Activated CD4-positive, alpha-beta T cell treated with anti-CD3 and anti-CD28 coated beads, Interleukin-2, amount 50 U/mL, for 48 hours (primary cell): ENCODE measurements at places on chromosomes 3 and 15.

DNA sequence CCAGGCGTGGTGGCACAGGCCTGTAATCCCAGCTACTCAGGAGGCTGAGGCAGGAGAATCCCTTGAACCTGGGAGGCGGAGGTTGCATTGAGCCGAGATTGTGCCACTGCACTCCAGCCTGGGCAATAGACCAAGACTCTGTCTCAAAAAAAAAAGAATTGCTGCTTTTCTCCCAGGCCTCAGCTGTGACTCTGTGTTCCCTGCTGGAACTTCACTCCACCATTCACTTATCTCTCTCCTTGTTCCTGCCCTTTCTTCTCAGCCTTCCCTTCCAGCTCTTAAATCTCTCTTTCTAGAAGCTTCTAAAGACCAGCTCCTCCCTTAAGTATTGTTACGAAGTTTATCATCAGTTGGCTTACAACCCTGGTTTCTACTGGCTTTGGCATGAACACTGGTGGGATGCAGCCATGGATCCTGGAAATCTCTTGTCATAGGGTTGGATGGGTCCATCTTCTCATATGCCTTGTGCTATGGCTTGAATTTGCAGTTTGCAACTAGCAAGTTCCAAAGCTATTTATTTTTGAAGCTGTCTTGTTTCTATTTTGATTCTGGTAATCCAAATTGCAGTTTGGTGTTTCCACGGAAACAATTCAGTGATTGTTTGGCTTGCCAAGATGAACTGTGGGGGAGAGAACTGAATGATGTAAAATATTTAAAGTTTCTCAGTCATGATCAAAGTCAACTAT lies 10.5 kb downstream of the C3orf62 start:
- no peak for DNase-seq

DNA sequence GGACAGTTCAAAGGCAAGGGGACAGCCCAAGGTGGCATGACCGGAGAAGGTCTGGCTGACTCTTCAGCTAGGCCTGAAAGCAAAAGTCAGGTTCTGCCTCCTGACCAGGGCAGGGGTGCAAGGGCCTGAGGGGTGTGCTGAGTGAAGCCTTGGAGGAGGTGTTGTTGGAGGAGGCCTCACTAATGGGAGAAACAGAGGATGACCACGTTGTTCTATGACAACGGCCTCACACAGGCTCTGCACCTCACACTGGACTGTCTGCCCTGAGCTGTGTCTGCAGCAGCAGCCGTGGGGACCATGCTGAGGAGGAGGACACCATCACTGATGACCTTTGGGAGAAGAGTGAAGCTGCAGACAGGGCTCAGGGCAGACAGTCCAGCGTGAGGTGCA lies 116.9 kb upstream of the ABHD17C start:
- no peak for DNase-seq

DNA sequence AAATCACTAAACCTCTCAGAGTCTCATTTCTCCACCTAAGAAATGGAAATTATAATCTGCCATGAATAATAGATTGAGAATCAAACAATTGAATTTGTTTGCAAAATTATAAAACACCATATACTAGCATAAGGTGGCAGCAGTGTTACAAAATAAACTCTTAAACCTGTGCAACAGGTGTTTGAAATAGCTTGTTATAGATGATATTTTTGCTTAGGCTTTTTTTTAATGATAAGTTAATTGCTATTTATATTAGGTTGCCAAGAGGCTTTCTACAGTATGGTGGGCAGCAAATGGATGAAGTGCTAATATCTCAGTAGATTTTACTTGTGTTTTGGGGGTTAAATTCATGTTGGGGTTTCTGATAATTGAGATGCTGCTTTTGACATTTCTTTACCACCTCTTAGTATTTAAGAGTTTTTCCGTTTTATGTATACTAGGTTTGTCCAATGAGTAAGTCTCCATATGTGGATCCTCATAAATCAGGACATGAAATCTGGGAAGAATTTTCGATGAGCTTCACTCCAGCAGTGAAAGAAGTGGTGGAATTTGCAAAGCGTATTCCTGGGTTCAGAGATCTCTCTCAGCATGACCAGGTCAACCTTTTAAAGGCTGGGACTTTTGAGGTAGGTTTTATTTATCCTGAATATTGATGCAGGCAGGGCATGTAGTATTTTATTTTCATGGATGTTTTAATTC lies 19.6 kb downstream of the NR1D2 start:
- DNase-seq = no peak

GRCh38 chr15:87752250-87752951 lies 504.1 kb downstream of the NTRK3 start:
- DNase-seq = no peak

DNA sequence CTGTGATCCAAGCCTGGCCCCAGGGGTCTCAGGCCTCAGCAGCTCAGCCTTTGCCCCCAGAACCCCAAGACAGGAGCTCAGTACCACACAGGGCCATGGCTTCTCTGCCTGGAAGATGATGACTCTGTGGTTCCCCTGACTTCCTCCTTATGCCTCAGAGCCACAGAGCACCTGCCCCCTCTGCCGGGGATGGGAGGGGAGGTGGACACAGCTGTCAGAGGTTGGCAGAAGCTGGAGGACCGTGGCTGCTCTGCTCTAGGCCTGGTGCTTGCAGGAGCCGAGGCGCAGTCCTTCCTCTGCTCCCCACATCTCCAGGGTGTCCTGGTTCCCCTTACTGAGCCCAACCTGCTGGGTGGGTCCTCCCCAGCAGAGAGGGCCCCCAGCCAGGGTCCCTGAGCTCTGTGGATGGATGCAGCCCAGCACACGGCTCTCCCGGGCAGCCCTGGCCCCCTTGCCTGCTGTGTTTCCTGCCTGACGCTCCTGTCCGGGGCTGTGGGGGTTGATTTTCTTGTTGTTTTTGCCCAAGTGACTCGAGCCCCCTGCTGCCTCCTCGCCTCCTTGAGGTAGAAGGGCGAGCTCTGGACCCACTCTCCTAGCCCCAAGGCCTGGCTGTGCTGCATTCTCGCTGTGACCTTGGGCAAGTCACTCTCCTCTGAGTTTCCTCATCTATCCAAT lies 36.6 kb downstream of the PSTPIP1 start:
- peak; percentile 23 for DNase-seq

- DNase-seq = no peak
Measured at GRCh38 chr3:110390372-110390771, 681.2 kb upstream of the NECTIN3 start.

DNA sequence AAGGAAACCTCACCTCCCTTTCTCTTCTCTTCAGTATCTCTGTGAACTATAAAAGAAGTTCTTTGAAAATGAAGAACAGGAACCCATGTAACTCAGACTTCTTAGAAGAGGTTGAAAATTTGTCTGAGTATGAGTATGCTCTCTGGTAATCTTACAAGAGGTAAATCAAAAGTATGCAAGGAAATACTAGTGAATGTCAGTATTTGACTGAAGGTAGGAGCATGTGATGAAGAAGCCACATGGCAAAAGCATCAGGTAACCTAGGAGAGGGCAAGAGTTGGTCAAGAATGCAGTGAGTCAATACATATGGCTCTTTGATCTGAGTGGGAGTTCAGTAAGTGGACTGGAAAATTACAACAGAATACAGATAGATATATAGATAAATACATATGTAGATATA lies 133.0 kb upstream of the NECTIN3 start:
- no peak for DNase-seq

DNA sequence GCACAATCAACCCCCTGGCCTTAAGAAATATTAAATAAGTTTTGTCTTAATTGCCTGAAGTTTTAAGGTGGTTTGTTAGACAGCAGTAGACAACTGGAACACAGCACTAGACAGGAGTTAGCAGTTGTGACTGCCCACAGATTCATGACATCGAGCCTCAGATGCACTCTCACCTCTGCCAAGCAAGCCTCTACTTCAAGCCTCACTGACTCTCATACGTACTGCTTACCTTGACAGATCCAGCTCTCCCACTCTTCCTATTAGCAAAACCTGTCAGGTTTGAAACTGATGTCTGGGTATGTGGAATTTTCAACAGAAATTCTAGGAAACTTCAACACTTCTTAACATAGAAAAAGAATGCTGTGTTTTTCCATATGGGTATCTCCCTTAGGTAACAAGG lies 382.9 kb upstream of the DPH6 start:
- DNase-seq = no peak

- DNase-seq = no peak
Measured at GRCh38 chr3:107662124-107662507, 139.4 kb downstream of the BBX start.

DNA sequence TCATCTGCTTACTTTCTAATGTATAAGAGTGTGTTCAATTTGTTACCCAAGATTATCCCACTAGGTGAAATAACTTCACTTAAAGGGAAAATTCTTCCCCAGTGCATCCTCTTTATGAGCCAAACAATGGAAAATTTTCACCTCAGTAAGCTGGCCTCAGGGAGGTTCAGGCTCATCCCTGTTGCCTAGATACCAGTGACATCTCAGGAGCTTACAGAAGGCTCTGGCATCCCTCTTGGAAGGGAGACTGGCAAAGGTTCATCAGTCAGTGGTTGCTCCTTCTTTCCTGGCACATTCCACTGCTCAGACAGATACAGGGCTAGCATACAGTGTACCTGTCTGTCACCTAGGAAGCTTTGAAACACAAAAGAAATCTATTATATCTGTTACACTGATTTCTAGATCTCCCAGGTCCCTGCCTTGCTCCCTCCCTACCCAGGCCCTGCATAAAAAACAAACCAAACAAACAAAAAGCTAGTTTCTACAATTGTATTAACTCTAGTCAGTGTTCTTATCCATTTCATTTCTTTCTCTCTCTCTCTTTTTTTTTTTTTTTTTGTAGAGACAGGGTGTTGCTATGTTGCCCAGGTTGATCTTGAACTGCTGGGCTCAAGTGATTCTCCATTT lies 1.7 kb downstream of the IP6K2 start:
- DNase-seq = no peak

- no peak for DNase-seq
Measured at GRCh38 chr15:79978655-79979514, 7.9 kb upstream of the BCL2A1 start.

GRCh38 chr3:102761766-102762165 lies 327.0 kb downstream of the ZPLD1 start:
- DNase-seq = no peak

GRCh38 chr3:134294302-134295280 lies 43.9 kb upstream of the RYK start:
- peak; percentile 55 for DNase-seq

GRCh38 chr3:82080792-82081191 lies 319.3 kb upstream of the GBE1 start:
- DNase-seq = no peak

- DNase-seq = no peak
Measured at GRCh38 chr3:182523836-182524235, 269.5 kb upstream of the ATP11B start.

GRCh38 chr15:88465633-88466224 lies 1.5 kb downstream of the MRPL46 start:
- peak; percentile 42 for DNase-seq

GRCh38 chr3:122941228-122942206 lies 86.0 kb downstream of the SEMA5B start:
- no peak for DNase-seq

GRCh38 chr3:72242326-72242725 lies 457.4 kb upstream of the PROK2 start:
- DNase-seq = no peak

DNA sequence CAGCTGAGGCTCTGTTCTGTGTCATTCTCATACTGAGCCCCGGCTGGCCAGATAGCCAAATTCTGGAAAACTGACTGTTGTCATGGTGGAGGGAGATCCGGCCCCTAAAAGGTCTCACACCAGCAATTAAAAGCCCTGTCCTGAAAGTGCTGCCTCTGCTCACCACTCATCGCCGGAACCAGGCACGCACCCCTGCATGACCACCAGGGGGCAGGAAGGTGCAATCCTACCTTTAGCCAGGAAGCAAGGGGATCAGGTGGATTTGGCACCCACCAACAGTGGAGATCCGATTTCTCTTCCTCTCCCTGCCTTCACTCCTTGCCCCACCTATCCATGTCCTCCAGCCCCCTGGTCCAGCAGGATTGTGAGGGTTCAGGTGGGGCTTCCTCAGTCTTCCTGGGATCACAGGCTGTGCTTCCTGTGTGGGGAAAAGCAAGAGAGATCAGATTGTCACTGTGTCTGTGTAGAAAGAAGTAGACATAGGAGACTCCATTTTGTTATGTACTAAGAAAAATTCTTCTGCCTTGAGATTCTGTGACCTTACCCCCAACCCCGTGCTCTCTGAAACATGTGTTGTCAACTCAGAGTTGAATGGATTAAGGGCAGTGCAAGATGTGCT lies 16.1 kb upstream of the CACNA2D2 start:
- DNase-seq = peak; percentile 82

DNA sequence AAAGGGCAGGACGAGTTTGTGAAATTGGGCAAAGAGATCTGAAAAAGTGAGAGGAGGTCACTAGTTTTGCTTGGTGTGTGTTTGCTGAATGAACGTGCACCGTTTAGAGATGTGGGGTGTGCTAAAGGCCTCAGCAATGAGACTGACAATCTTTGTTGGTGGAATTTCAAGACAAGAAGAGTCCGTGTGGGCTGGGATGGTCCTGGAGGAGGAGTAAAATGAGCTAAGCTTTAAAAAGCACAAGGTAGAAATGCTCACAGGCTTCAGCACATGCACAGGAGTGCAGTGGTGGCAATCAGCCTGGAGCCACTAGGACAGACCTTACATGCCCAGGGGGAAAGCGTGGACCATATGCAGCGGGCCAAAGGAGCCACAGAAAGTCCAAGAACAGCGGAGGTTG lies 1.5 kb upstream of the CPLX3 start:
- DNase-seq = no peak

DNA sequence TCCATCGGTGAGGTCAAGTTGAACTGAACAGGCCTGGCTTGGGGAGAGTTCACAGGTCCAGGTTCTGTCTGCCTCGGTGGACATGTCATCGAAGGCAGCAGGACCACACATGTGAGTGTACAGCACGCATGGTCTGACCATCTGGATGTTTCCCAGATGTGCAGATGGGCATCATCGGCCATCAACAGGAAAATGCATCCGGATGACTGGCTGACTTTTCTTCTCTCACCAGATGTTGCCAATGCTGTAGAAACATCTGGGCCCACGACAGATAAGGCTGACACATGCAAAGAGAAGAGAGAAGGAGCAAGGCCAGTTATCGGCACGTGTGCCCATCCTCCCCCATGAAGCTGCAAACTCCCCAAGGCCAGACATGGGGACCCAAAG lies 45.1 kb downstream of the NOX5 start:
- DNase-seq = no peak

DNA sequence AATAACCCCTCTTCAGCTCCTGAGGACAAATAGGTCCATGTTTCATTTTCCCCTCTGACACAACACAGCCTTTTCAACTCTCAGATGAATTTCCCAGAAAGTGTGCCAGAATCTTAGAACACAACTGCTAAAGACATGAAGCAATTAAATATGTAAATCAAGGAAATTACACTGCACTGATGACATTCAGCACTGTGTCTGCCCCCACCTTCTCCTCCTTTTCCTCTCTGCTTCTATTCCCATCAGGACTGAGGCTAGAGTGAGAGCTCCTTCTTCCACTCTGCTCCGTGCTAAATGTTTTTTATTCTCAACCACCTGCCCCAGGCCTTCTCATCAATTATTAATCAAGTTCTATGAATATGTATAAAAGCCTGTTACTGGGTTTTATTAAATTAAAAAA lies 596.1 kb downstream of the TUSC7 start:
- no peak for DNase-seq
